ENCODE measurements at places on chromosomes 12 and 14.

- no peak for DNase-seq
These were observed 106.2 kb downstream of the DAAM1 start for GRCh38 chr14:59294662-59294992.

DNA sequence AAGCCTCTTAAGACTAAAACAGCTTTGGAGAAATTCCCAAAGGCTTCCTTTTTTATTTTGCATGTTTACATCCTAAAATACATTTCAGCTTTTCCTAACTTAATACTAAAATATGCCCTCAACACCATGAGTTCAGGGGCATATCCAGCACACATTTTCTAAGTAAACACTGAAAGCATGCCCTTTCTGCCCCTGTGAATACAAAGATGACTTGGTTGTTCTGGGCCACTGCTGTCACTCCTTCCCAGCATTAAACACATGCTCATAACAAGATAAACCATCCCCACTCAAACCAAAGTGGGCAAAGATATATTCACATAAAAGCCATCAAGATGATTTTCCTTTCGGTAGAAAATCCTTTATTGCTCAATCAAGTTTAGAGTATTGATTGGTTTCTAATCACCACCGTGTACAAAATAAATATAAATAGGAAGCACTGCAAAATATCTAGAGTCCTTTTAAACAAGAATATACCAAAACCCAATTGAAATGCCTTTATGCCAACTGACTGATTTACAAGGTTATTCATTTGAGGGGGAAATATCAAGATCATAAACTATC is 1.9 kb downstream of the CCNB1IP1 start:
- no peak for DNase-seq

DNA sequence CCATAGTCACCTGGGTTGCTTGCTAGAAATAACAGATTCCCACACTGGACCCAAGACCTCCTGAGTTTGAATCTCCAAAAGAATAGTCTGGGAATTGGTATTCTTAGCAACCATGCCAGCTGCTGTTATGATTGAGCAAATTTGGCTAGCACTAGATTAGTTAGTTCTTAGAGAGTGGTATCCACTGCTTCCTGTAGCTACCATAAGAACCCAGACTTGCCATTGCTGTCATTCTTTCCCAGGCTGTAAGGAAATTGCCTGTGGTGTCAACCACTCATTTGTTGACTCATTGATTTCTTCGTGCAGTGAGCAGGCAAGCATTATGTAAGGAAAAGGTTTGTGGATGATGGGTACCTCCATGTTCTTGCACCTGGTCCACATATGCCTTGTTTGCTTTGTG is 201.8 kb upstream of the RGS6 start:
- DNase-seq: peak; percentile 8

- DNase-seq: no peak
These were observed 4.9 kb downstream of the HNRNPA1 start for GRCh38 chr12:54285150-54286041.

GRCh38 chr12:56991319-56992246 is 14.8 kb downstream of the ZBTB39 start:
- DNase-seq: no peak

- no peak for DNase-seq
These were observed 894.9 kb downstream of the VRK1 start for GRCh38 chr14:97692084-97692483.

DNA sequence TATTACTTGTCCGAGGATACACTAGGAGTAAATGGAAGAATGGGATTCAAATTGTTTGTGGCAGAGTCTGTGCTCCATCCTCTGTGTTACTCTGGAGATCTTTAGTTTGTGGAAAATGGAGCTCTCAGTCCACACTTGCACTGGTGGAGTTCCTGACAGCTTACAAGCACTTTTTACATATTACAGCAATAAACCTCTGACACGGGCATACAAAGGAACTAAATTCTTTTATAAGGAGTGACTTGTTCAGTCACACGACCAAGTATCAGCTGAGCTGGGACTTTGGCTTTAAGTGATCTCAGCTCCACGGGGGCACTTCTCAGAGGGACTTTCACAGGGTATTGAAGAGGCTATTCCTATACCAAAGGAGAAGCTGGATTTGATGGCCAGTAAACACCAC is 417.5 kb downstream of the LRIG3 start:
- DNase-seq: no peak

DNA sequence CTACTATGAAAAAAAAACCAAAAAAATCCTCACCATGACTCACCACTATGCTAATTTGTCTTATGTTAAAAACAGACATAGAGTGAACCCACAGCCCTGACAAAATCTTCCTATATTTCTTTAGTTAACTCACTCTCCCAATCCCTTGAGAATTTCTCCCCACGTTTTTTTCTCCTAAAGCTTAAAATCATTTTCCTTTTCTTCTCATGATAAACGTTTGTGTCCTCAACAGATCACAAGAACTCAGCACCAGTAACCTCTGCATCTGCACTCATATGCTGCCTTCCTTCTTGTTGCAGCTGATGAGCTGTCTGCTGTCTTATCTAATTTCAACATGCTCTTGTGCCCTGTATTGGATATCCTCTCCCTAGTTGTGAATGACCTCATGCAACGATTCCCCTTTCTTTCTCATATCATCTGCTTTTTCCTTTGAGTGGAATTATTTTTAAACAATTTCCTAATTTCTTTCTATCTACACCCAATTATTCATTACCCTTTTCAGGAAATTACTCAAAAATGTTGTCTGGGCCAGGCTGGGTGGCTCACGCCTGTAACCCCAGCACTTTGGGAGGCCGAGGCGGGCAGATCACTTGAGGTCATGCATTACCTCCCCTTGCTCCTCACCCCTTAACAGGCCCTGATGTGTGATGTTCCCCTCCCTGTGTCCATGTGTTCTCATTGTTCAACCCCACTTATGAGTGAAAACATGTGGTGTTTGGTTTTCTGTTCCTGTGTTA is 427.5 kb upstream of the MGAT4C start:
- DNase-seq: no peak

GRCh38 chr14:96246539-96246847 is 9.5 kb upstream of the BDKRB1 start:
- no peak for DNase-seq

GRCh38 chr12:39122562-39123204 is 217.3 kb upstream of the CPNE8 start:
- no peak for DNase-seq

GRCh38 chr12:79822475-79822874 is 112.4 kb downstream of the PPP1R12A start:
- DNase-seq: no peak

GRCh38 chr12:131677699-131678098 is 33.2 kb upstream of the SFSWAP start:
- peak; percentile 7 for DNase-seq

DNA sequence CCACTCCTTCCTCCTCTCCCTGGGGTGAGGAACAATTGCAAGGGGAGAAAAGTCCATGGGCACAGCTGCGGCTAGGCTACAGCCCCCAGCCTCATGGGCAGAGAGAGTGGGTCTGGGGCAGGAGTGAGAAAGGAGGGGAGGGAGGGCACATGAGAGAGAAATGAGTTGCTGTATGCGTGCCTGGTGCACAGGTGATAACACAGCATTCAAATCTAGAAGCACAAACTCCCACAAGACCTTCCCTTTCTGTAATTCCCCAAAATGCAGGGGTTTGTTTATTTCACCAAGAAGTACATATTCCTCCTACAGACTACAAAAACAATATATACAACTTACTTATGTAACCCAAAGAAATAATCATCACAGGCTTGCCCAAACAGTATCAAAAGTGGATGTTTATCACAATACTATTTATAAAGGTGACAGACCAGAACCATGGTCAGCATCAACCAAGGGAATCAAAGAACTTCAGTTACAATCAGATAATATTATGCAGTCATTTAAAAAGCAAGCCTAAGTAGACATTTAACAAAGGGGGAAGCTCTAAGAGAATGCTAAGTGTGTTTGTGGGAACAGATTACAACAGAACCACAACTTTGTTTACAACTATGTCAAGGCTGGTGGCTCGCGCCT is 54.2 kb downstream of the ITPK1 start:
- DNase-seq: no peak

GRCh38 chr12:104805186-104805585 is 152.9 kb downstream of the SLC41A2 start:
- no peak for DNase-seq

- DNase-seq: no peak
These were observed 111.1 kb downstream of the SINHCAF start for GRCh38 chr12:31214626-31215517.

DNA sequence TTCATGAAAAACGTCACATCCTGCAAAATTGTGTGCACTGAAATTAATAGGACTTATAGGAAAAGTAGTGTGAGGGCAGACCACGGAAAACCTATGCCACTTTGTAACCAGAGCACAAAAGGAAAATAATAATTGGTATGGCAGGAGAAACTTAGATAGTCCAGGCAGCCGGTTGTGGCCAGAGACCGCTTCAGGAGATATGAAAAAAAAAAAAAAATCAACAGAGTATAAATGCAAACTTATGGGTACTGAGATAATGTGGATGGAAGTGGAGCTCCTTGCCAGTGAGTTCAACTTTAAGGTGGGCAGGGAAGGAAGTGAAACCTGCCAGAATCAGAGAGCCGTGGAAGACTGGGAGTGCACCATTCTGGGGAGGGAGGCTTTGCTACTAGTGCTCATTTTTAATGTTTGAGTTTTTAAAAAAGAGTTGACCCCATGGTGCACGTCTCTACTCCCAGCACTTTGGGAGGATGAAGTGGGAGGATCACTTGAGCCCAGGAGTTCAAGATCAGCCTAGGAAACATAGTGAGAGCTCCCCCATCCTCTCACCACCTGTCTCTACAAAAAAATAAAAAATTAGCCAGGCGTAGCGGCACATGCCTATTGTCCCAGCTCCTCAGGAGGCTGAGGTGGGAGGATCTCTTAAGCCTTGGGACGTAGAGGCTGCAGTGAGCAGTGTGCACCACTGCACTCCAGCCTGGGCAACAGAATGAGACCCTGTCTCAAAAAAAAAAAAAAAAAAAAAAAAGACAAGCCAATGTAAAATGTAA is 34.3 kb upstream of the METAP2 start:
- no peak for DNase-seq

- DNase-seq: no peak
These were observed 4.6 kb upstream of the SEC23A start for GRCh38 chr14:39107591-39107996.

GRCh38 chr12:121352682-121353018 is 439 bp upstream of the ANAPC5 start:
- DNase-seq: no peak

- DNase-seq: no peak
These were observed 3.1 kb downstream of the ZBTB42 start for GRCh38 chr14:104803912-104804410.

DNA sequence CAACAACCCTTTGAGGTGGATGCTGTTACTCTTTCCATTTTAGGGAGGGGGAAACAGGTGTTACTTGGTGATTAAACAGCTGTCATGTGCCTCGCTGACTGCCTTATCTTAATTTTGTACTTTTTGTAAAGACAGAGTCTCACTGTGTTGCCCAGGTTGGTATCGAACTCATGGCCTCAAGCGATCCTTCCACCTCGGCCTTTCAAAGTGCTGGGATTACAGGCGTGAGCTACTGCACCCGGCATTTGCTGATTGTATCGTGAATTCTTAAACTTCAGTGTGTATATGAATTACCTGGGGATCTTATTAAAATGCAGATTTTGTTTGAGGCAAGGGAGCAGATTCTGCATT is 659 bp downstream of the PSMD9 start:
- no peak for DNase-seq

- no peak for DNase-seq
These were observed 22.9 kb upstream of the SOS2 start for GRCh38 chr14:50254248-50254647.

GRCh38 chr12:132418393-132418925 is 71.5 kb upstream of the FBRSL1 start:
- no peak for DNase-seq

DNA sequence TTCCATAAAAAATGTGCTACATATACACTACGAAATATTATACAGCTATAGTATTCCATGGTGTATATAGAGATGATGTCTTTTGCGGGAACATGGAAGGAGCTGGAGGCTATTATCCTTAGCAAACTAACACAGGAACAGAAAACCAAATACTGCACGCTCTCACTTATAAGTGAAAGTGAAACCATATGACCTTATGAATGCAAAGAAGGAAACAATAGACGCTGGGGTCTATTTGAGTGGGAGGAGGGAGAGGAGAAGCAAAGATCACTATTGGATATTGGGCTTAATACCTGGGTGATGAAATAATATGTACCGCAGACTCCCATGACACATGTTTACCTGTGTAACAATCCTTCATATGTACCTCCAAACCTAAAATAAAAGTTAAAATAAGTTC is 142.8 kb downstream of the LRFN5 start:
- DNase-seq: no peak

All from ascending aorta (tissue), 2 donors.